H9 (cell line): ENCODE measurements at places on chromosomes 11 and 22. TPM values are rescaled to one million over a fixed set of nuclear protein-coding genes. Genes with fewer than 3 reads are reported as not detected.
A peak's percentile ranks its signal among the peaks of the same experiment; 100 is the strongest.

HMOX1 gene
- total RNA-seq = 22.7 and 25.7 TPM in 2 replicates

OR52N4 gene
- total RNA-seq = not detected in 2 replicates

RFPL2 gene
- total RNA-seq = not detected in 2 replicates

DNA sequence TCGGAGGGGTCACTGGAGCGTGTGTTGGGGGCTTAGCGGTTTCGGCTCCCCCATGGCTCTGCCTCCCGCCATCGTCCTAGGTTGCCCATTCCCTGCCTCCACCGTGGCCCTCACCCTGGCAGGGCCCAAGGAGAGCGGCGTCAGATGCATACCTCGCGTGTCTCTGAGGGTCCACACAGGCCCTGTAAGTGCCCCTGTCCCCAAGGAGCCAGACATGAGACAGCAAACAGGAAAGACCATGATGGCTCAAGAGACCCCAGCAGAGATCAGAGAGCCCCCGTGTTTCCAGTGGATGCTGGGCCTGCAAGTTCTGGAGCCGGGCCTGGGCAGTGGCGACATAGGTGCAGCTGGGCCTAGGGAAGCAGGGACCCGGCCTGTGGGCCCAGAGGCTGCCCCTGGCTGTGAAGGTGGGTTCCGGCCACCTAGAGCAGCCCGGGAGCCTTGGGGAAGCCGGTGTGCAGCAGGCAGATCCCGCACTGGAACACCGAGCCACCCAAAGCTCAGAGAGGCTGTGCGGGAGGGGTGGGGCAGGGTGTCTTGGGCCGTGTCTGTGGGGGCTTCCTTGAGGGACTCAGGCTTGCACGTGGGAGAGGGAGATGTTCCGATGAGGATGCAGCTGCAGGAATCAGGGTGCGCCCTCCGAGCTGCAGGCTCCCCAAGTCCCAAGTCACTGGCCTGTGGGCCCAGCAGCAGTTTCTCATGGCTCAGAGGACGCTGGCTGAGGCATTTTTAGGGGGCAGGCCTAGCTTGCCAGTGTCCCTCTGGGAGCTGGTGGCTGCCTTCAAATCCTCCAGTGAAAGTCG, 126.4 kb downstream of the KCNQ1OT1 start:
- H3K4me1 ChIP-seq = no peaks in the 10 kb centered on the region
- H3K27me3 ChIP-seq = no peaks in the 10 kb centered on the region; the same call in 1 of the 2 replicates
- no peaks in the 10 kb centered on the region for H3K36me3 ChIP-seq

- H3K4me1 ChIP-seq = peaks cover 2% of the 10 kb centered on the region
- no peak overlapping the region for H3K27ac ChIP-seq
- peaks cover 22% of the 10 kb centered on the region for H3K36me3 ChIP-seq
- DNase-seq = no peak
Observed at GRCh38 chr11:78575478-78575877, 814 bp upstream of the NARS2 start.

DNA sequence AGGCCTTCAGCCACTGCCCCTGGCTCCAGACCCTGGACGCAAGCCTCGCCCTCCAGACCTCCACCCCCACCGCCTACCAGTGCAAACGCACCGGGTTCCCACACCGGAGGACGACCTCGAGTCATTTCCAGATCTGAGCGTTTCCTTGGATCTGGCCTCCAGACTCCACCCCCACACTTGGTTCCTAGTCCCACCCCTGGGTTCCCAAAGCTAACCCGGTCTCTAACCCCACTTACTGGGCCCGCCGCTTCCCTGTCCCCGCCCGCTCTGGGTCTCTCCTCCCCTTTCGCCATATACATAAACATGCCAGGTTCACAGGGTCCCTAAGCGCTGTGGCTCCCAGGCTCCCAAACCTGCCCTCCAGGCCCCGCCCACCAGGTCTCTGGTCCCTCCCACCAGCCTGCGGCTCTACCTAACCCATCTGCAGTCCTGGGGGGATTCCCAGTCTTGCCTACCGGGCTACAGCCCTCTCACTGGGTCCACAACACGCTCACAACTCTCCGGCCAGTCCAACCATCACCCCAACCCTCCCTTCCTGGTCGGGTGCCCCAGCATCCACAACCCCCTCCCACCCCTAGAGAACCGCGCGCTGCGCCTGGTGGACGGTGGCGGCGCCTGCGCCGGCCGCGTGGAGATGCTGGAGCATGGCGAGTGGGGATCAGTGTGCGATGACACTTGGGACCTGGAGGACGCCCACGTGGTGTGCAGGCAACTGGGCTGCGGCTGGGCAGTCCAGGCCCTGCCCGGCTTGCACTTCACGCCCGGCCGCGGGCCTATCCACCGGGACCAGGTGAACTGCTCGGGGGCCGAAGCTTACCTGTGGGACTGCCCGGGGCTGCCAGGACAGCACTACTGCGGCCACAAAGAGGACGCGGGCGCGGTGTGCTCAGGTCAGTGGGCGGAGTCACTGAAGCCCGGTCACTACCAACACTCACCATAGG, 36.7 kb downstream of the CD6 start:
- peak; percentile 93 for DNase-seq
- no peak overlapping the region for H3K27ac ChIP-seq
- H3K4me1 ChIP-seq = no peaks in the 10 kb centered on the region
- peak overlapping the region; percentile 81 for H3K4me3 ChIP-seq

DNA sequence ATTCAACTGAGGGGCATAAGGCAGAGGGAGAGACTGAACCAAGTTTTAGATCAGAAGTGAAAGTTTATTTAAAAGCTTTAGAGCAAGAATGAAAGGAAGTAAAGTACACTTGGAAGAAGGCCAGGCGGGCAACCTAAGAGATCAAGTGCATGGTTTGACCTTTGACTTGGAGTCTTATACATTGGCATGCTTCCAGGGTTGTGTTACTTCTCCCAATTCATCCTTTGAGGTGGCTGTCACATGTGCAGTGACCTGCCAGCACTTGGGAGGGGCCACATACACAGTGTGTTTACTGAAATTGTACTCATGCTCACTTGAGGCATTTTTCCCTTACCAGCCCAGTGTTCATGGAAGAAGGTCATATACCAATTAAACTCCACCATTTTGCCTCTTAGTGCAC, 30.4 kb downstream of the CYP2R1 start:
- no peaks in the 10 kb centered on the region for H3K4me1 ChIP-seq
- H3K27ac ChIP-seq = no peak overlapping the region
- H3K4me3 ChIP-seq = no peak overlapping the region
- DNase-seq = no peak
- H3K36me3 ChIP-seq = peaks cover 14% of the 10 kb centered on the region; the same call in 1 of the 2 replicates

- peaks cover 27% of the 10 kb centered on the region; the same call in 1 of the 2 replicates for H3K27me3 ChIP-seq
- H3K4me1 ChIP-seq = no peaks in the 10 kb centered on the region; the same call in 1 of the 2 replicates
- no peak overlapping the region for H3K27ac ChIP-seq
- H3K36me3 ChIP-seq = no peaks in the 10 kb centered on the region; the same call in 1 of the 2 replicates
- peak overlapping the region; percentile 58 for H3K4me3 ChIP-seq
Observed at GRCh38 chr11:111541254-111542061, 938 bp downstream of the LAYN start.

DNA sequence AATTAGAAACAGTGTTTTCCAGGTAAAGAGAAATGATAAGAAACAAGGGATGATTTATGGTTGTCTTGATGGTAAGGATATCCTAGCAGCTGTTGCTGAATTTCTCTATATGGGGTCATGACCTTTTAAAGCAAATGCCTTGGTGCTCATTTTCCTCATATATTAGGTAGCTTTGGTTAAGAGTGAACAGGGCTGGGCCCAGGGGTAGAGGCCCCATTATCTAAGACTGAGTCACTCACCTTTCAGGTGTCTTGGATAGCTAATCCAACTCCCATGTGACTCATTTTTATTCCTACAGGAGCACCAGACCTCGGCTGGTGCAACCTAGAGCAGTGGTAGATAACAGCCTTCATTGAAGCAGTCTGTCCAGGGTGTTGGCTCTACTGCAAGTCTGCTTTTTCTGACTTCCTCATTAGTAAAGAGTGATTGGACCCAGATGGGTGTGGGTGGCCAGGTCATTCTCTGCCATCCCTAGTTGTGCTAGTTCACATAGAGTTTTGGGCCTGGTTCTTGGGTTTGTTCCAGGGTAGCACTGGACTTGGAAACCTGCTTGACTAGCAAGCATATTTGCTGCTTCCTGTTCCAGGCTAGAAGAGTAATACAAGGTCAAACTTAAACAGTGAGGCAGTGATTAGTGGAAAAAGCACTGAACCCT, 37.4 kb downstream of the CTNND1 start:
- peak overlapping the region; percentile 34 for H3K27ac ChIP-seq
- H3K4me1 ChIP-seq = no peaks in the 10 kb centered on the region
- no peak overlapping the region for H3K4me3 ChIP-seq
- H3K36me3 ChIP-seq = peaks cover 67% of the 10 kb centered on the region
- no peaks in the 10 kb centered on the region for H3K27me3 ChIP-seq
